ENCODE measurements at places on chromosomes 4 and X.

DNA sequence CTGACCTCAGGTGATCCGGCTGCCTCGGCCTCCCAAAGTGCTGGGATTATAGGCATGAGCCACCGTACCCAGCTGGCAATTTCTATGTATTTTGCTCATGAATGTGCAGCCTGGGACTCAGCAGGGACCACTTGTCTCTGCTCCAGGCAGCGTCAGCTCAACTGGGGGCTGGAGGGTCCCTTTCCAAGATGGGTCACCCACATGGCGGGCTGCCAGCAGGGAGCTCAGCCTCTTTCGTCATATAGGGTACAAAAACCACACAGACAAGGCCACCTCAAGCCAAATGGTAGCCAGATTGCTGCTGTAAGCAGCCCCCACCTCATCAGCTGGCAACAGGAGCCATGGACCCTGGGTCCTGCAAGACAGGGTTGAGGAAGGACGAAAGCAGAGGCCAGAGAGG lies 2.4 kb upstream of the CLDN24 start:
- DNase-seq, result no peak

DNA sequence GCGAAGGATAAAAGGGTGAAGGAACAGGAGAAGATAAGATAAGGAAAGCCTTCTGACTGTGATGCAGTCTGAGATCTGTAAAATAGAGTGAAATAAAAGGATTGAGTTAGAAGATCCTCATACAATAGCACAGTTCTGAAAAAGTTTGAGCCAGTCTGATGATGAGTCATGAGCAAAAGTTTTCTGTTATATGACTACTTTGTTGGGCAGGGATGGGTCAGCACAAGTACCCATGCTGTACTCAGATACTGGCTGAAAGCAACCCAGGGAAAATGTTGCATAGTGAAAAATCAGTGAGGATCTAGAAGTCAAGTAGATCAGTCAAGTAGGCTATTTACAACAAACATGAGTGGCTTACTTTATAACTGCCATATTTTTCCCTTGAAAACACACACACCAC lies 253.5 kb downstream of the PCDH10 start:
- peak; percentile 20 for DNase-seq

DNA sequence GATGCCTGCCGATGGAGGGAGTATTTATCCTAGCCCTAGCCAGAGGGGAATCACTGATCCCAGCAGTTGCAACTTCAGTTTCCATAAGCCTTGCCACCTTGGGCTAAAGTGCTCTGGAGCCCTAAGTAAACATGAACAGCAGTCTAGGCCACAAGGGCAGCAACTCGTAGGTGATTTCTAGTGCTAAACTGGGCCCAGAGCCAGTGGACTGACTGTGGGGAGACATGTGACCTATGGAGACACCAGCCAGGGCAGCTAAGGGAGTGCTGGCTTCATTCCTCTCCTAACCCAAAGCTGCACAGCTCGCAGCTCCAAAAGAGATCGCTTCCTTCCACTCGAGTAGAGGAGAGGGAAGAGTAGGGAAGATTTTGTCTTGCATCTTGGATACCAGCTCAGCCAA lies 120.8 kb upstream of the MAGEA10 start:
- no peak for DNase-seq

DNA sequence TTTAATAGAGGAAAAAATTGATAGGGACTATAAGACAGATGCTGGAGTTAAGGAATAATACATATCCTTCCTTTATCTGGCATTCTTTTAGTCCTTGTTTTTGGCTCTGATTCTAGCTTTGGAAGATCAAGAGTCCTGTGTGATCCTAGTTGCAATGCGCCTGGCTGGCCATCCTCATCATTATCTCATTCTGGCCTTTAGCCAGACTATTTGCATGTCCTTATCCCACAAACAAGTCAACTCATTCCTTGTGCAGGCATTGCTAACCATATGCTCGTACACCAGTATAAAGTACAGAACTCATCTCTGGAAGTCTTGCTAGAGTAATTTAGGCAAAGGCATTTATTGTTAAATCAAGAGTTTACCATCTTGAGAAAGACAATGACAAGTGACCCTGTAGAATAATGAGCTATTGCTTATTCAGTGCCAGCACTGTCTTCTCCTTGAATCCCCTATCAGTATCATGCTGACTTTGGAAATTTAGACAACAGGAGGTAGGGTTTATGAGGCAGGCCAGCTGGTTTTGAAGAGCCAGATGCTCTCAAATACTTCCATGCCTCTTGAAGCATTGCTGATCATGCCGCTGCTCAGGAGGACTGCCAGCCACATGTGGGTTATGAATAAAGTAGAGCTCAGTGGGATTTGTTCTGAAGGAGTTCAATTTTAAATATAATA lies 1730.3 kb upstream of the TENM3 start:
- no peak for DNase-seq

GRCh38 chr4:41125558-41126311 lies 88.6 kb downstream of the APBB2 start:
- peak; percentile 20 for DNase-seq

GRCh38 chr4:4386296-4386735 lies 586 bp upstream of the NSG1 start:
- no peak for DNase-seq

DNA sequence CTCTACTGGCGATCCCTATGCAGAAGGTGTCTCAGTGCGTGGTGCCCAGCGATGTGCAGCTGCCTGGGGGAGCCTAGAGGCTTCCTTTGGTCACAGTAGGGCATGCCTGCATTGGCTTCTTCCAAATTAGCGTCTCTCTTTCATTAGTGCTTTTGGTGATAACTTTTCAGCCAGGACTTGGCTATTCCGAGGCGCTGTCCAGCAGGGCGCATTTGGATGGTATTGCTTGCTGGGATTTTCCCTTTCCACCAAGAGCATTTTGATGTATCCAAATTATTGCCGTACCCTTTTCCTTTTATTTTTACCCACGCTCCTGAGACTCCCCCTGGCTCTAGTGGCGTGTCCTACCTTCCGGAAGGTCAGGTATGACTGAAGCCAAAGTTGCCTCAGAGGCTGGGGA lies 101.4 kb downstream of the SORCS2 start:
- DNase-seq, result no peak

DNA sequence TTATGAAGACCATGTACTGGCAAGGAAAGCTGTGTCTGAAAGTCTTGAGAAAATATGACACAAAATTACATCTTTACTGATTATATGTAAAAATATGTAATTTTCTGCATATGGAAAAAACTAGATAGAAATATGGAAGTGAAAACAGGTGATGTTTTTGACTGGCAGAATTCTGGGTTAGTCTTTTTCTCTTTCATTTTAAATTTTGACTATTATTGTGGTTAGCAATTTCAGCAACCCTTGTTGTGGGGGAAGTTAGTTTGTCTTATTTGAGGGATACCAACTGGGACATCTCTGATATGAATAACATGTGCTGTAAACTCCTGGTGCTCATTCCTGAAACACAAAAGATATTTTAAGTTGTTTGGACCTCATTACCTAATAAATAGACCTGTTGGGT lies 49.9 kb upstream of the CPEB2 start:
- DNase-seq, result no peak

GRCh38 chr4:85681221-85681657 lies 206.3 kb downstream of the ARHGAP24 start:
- DNase-seq, result peak; percentile 74

GRCh38 chr4:39032218-39033085 lies at the start of gene TMEM156:
Gene TMEM156 (minus strand): TSS chr4:39032409. CDS start chr4:39032313, 96 bp downstream.
- DNase-seq, result peak; percentile 52

GRCh38 chr4:145880355-145880960 lies 58.2 kb downstream of the ZNF827 start:
- no peak for DNase-seq

DNA sequence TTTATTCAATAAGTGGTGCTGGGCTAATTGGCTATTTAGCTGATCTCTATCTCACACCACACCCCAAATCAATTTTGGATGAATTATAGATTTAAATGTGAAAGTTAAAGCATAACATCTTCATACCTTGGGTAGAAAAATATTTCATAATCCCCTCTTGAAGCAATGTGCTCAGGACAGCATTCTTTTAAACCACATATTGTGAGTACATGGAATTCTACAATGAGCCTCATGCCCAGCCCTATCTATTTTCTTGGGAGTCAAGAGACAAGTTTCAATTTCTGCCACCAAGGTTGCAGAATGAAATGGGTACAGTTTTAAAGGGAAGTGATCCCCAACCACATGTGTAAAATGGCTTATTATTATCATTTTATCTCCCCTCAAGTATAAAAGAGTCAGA lies 30.6 kb upstream of the GPRIN3 start:
- no peak for DNase-seq

DNA sequence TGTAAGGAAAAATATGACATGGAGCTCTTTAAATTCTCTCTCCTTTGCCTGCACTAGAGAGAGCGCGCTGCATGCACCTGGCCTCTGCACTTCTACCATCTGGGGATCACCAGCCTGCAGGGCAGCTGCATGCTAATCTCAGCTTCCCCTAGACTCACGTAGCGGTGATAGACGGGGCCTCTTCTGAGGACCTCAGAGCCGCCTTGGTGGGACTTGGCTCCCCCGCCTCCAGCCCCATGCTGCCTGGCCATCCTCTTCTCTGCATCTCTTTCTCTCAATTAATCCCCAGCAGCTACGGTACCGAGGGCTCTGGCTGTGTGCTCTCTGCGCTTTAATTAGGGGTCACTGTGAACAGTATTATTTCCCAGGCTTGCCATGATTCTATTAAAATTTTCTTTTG lies 52.8 kb upstream of the PSAPL1 start:
- no peak for DNase-seq

DNA sequence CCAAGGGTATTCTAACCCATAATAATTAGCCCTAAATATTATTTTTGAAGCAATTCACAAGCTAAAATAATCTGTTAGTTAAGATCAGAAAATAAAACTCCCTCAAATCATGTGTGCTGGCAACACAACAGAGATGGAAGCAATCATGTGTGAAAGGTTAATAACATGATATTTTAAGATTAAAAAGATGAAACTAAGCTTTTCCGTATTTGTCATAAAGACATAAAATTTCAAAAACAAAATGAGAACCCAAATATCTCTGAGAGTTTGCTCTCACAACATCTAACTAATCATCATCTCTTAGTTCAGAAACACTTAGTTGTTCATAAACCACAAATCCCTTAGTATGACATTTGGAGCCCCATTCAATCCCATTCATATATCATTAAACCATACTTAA lies 749.1 kb downstream of the CCSER1 start:
- no peak for DNase-seq

DNA sequence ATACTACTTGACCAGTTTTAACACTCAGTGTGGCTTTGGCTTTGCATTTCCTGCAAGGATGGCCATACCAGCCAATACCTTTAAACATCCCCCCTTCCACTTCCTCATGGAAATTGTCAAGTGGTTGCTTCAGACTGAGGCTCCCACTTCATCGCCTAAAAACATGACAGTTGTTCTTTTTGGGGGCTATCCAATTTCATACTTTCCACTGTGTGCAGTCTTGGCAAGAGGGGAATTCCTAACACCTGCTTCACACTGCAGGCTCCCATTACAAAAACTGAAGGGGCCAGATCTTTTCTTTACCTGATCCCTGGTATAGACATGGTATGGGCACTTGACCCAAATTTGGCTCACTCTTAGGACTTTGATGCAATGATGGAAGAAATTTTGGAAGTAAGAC lies 28.5 kb upstream of the TSR2 start:
- DNase-seq, result no peak

DNA sequence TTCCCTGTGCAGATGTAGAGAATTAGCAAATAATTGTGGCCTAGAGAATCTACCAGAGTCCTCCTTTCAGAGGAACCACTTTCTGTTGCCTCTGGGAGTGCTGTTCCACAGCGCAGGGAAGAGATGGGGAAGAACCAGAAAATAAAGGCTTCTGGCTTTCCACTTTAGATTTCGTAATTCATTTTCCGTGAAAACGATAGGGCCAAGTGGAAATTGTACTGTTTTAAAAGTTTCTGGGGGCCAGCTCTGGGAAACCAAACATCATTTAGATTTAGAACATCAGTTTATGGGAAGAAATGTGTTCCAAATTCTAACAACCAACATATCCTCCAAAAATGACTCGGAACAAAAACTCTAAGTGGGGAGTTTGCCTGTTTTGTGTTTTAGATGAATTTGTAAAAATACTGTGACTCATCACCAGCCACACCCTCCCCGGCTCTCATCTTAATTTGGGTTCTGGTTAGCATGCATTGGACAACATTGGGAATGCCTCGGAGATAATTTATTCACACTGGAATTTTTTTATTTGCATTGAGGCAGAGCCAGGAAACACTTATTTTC lies 65.2 kb upstream of the LNX1 start:
- DNase-seq, result peak; percentile 44
